ENCODE measurements at places on chromosomes 2 and 18. TPM values are rescaled to one million over a fixed set of nuclear protein-coding genes. Genes with fewer than 3 reads are reported as not detected.

The BMP10 gene
- total RNA-seq: not detected

DNA sequence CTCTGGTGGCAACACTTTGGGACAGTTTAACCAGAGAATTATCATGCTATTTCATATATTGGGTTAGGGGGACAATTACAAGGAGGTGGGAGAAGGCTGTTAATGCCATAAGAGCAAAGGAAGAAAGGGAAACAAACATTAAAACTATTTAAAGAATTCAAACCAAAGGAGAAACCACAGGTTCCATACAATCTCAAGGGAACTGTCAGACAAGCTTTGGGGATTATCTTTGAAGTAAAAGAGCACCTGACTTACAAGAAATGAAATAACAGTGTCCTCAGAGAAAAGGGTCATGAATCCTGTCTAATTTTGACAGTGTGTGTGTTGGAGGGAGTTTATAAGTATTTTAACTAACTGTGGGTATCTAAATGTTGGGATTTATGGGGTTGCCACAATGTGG, 44.4 kb downstream of the CERS6 start:
- DNase-seq: peak; percentile 35

DNA sequence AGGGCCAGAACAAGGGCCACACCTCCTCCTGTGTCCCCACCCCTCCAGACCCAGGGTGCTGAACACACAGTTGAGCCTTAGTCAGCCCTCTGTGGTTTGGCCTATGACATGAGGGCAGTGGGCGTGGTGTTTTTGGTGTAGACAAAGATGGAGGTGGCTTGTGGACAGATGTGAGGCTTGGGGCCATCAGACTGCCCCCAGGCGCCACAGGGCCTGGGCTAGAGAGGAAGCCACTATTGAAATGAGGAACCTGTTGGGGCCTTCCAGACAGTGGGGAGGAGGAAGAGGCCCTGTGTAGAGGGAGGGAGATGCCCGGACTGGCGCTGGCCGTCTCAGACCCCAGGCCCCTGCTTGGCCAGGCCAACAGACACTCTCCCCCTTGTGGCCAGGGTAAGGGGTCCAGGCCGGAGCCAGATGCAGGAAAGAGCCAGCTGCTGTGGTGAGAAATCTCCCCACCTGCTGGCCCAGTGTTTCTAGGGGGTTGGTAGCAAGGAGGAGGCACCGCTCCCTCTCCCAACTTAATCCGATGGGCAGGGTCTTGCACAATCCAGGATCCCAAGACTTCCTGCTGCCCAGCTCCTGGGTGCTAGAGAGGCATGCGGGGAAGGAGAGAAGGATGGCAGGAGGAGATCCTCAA, 53.8 kb downstream of the SMAD7 start:
- peak; percentile 56 for DNase-seq

- no peak for DNase-seq
Measured at GRCh38 chr2:181235683-181236459, 221.3 kb upstream of the ITGA4 start.

GRCh38 chr2:481388-481787, 193.5 kb upstream of the ALKAL2 start:
- no peak for DNase-seq

GRCh38 chr18:11657554-11657953, 31.5 kb upstream of the GNAL start:
- no peak for DNase-seq

GRCh38 chr2:42568401-42569115, at the start of gene MTA3:
MTA3 (plus strand) TSS chr2:42568632; CDS start chr2:42568746, 114 bp downstream.
- no peak for DNase-seq

DNA sequence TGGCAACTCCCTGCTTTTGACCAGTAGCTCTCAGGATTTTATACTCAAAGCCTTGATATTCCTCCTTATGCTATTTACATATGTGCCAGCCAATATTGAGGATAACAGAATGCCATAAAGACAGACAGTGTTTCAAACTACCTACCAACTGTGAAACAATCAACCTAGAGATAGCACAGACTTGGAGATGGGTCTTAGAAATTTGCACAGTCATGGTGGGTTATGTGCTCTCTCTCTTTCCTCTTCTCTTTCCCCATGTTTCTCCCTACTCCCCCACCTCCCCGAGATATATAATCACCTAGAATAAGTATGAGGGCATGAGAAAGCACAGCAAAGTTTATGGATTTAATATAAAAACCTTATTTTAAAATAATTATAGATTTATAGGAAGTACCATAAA, 24.2 kb upstream of the SUCLG1 start:
- DNase-seq: no peak

GRCh38 chr2:145875016-145875415, 1355.1 kb upstream of the ZEB2 start:
- no peak for DNase-seq
